SHP77 treated with DMSO at 0.1 percent for 48 hours (cell line): ENCODE measurements at places on chromosomes 3 and 15.

GRCh38 chr3:36193448-36193847 lies 186.9 kb upstream of the STAC start:
- DNase-seq: no peak

GRCh38 chr3:177294221-177294620 lies 96.9 kb upstream of the TBL1XR1 start:
- no peak for DNase-seq

DNA sequence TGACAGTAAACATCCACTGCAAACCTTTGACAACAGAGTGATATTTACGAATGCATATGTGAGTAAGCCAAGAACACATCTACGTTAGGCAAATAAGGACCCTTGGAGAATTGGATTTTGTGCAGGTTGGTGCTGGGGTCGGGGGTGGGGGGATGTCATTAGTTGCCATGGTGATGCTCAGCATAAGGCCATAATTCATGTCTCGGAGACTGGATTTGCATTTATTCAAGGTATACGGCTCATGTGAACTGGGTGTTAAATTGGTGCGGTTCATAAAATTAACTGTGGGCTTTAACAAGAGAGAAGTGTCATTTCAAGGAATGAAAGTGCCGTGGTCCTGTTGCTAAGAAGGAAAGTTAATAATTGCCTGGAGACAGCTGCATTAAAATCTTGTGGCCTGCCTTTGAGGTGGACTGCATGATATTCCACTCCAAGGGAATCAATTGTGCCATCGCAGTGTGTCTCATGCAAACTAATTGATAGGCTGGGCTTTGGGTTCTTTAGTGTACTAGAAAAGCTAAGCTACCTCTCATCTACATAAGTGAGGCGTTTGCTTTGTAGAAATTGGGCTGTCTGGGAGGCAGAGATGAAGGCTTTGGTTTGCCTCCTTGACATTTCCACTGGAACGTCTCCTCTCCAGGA lies 228.9 kb upstream of the FEZF2 start:
- no peak for DNase-seq

GRCh38 chr3:64827431-64827830 lies 139.6 kb upstream of the ADAMTS9 start:
- DNase-seq: no peak

- DNase-seq: no peak
These were observed 43.7 kb downstream of the ATP8B4 start for GRCh38 chr15:50075319-50075718.

DNA sequence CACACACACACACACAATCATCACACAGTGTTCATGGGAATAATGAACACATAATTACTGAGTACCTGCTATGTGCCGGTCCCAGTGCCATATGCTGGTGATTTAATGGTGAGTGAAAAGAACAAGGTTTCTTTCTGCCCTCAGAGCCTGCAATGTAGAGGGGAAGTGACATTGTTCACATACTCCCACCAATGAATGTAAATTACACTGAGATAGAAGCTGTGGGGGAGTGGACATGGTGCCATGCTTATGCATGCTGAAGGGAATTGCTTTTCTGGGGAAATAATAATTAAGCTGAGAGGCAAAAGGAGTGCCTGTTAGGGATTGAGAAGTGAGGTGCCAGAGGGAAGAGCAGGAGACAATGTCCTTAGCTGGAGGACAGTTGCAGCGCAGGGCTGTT lies 175.1 kb downstream of the MFSD1 start:
- no peak for DNase-seq

DNA sequence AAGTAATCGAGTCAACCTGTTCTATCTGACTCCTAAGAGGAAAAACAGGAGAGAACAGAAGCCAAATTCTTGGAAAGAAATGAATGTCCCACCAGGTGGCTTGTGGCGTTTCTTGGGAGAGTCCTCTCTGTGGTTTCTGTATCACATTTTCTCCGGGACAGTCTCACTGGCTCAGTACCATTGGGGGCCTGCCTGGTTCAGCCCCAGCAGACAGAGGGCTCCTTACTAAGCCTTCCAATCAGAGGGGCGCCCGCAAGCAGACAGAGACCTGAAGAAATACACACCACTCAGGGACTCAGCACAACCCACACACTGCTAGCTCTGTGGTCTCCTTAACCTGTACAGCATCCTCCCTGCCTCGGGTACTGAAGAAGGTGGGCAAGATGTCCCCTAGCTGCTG lies 302.1 kb downstream of the TLE3 start:
- DNase-seq: no peak

GRCh38 chr3:196412704-196413103 lies 19.5 kb downstream of the UBXN7 start:
- no peak for DNase-seq

DNA sequence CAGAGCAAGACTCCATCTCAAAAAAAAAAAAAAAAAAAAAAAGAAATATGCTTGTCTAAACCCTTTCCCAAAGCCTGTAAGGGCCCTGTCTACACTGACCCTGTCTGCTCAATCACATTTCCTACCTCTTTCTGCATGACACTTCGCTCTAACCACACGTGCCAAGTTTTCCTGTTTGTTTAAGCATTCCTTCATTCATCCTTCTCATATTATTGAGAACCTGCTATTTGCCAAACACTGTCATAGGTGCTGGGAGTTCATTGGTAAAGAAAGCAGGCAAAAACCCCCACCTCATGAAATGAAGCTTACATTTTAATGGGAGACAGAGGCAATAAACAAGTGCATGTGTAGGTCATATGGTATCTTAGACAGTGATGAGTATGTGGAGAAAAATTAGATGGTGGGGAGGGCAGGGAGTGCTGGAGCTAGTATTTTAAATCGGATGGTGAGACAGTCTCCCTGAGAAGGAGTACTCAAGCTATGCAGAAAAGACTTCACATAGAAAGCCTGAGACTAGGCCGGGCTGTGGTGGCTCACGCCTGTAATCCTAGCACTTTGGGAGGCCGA lies 48.0 kb downstream of the B3GNT5 start:
- no peak for DNase-seq
